ENCODE measurements at places on chromosomes 6 and 20. TPM values are rescaled to one million over a fixed set of nuclear protein-coding genes. Genes with fewer than 3 reads are reported as not detected.

DNA sequence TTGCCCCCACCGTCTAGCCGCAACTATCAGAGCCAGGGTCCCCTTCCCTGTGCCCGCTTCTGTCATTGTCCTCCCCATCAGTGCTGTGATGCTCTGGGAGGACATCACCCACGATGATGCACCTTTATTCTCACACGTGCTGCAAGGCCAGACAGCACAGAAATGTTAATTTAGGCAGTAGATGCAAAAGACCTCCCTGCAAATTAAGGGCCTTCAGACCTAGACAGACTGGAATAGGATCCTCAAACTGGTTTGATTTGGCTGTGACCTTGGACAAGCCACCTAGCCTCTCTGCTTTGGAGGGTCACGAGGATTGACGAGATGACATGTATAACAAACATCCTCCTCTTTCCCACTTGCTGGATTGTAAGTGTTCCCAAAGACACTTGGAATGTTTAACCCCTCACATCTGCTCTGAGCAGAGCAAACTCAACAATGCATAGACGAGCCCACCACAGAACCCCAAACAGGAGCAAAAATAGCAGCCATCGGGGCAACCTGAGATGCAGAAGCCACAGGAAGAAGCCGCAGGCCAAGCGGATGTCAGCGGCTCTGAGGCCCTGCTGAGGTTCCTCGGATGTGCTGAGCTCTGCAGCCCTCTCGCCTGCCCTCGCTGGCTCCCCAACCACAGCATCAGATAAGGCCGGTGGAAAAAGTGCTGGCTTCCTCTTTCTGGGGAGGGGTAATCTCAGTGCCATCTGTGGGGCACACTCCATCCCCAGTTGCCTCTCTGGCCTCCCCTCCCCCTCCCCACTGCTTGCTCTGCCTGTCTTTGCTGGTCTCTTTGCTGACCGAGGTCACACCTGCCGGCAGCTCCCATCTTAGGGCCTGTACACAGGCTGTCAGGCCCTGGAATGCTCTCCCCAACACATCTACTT is 35.3 kb downstream of the TOX2 start:
- no peak for DNase-seq
- peaks cover 47% of the 10 kb centered on the region for H3K4me1 ChIP-seq
- H3K27ac ChIP-seq = no peak overlapping the region
- H3K27me3 ChIP-seq = no peaks in the 10 kb centered on the region

GRCh38 chr20:47356220-47356525 is 326 bp downstream of the ZMYND8 start:
- H3K27me3 ChIP-seq = no peaks in the 10 kb centered on the region
- H3K27ac ChIP-seq = peak overlapping the region; percentile 96
- H3K4me1 ChIP-seq = peaks cover 99% of the 10 kb centered on the region
- DNase-seq = no peak

DNA sequence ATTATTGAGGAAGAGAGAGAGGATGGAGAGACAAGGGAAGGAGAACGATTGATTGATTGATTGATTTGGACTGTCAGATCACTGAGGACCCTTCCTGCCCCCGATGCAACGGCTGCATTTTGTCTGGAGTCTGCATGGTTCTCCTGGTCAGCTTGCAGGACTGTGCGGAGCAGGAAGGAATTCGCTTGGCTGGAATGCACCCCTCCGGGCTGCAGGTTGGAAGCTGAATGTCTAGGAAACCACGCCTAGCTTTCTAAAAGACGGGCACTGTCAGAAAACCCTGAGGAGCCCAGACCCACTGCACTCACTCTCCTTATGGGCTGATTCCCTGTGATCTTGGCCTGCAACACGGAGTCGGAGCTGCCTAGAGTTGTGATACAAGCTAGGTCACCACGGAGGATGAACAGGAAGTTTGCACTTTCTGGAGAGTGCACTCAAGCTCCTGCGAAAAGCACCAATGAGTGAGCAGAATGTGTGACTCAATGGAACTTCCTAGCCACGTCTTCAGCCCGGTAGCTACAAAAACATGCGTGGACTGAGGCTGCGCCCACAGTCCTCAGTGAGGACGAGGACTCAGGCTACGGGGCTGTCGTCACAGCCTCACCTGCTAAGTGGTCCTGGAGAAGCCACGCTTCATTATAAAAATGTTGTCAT is 14.4 kb downstream of the DACT2 start:
- H3K36me3 ChIP-seq = no peaks in the 10 kb centered on the region
- no peaks in the 10 kb centered on the region for H3K4me1 ChIP-seq
- no peak overlapping the region for H3K27ac ChIP-seq
- H3K4me3 ChIP-seq = no peak overlapping the region

GRCh38 chr20:18537651-18538050 is 29.6 kb upstream of the SMIM26 start:
- no peak for DNase-seq
- H3K27me3 ChIP-seq = no peaks in the 10 kb centered on the region
- H3K36me3 ChIP-seq = peaks cover 55% of the 10 kb centered on the region
- no peak overlapping the region for H3K27ac ChIP-seq
- H3K4me3 ChIP-seq = no peak overlapping the region

The AGER gene
- total RNA-seq = not detected

The PPT2 gene
- 10.3 TPM for total RNA-seq

The SIRPG gene
- not detected for total RNA-seq

The KIAA0408 gene
- total RNA-seq = 5.8 TPM

Measured in SJSA1 (cell line).